ENCODE measurements at places on chromosomes 12 and 14.

DNA sequence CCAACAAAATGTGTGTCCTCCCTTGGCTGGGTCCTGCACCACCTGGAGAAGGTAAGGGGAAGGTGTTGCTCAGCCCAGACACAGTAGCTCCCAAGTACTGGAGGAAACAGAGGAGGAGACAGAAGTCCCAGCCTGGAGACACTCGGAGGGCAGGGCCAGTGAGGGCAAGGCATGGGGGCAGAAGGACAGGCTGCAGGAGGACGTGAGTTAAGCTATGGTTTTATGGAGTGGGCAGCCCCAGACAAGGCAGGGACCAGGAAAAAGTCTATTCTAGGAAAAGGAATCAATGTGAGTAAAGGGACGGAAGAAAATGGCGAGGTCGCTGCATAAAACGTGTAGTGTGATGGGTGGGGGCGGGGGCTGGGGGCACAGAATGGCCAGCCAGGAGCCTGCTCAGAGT, 210.1 kb upstream of the DIO3 start:
- DNase-seq, result no peak

DNA sequence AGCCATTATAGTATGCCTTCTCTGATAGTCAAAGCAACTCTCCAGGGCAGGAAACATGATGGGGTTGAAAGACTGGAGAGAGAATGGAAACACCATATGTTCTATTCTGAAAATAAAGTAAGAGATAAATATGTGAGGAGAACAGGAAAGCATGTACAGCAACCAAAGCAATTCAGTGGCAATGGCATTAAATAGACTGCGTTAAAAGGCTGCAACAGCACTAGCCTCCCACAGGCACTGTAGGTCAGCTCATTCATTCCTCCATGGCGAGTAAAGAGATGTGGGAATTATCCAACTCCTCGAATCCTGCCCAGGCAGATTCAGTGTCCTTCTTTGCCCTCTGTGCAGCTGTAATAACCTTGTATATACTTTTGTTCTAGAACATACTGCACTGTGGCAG, 43.8 kb downstream of the ANO6 start:
- DNase-seq, result peak; percentile 15

- no peak for DNase-seq
Measured at GRCh38 chr14:64637735-64638473, 66.3 kb upstream of the PLEKHG3 start.

DNA sequence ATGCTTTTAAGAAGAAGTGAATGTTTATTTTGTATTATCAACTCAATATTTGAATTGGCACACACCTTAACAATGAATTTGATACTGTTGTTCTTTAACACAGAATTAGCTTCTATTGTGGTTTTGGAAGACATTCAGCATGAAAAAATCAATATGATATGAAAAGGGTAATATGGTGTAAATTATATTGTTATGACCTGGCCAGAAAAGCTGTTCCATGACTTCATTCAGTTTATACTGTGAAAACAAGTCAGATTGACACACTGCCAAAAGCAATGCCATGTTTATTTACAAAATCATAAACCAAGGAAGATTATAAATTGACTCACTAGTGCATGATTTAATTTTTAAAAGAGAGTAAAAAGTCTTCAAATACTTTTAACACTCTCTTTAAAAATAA, 851.4 kb upstream of the SEL1L start:
- DNase-seq, result no peak

DNA sequence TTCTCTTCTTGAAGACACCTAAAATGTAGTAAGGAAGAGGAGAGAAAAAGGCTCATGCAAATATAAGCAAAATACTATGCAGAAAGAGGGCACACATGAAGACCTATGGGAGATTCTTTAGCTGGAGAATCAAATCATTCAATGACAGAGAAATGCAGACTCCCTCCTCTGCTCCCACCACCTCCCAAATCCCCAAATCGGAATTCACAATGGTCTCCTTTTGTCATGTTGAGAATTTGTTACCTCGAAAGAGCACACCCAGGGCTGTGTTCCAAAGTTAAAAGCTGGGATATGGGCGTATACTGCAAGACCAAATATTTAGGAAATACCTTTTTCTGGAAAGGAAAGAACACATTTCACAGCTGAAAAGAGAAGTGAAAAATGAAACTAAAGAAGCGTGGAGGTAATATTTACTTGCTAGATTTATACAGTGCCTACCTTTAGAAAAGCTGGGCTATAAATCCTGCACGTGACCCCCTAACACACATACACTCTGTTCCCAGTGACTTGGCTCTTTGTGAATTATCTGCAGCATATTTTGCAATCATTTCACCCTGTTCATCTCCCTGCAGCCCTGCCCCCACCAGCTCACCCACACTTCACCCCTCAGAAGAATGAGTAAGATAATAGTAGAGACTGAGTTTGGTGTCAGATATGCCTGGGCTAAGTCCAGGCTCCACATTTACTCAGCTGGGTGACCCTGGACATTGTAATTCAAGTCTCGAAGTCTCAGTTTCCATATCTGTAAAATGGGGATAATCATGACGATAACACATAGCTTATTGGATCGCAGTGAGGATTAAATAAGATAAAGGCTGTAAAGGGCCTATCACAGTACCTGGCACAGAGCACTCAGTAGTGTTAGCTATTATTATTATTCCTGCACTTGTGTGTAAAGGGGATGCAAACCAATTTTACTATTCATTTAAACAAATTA, 2.9 kb upstream of the CACNA1C start:
- no peak for DNase-seq

Measured in brain (organoid and tissue), 16 donors.